ENCODE measurements at places on chromosomes 12 and 14. TPM values are rescaled to one million over a fixed set of nuclear protein-coding genes. Genes with fewer than 3 reads are reported as not detected.

DNA sequence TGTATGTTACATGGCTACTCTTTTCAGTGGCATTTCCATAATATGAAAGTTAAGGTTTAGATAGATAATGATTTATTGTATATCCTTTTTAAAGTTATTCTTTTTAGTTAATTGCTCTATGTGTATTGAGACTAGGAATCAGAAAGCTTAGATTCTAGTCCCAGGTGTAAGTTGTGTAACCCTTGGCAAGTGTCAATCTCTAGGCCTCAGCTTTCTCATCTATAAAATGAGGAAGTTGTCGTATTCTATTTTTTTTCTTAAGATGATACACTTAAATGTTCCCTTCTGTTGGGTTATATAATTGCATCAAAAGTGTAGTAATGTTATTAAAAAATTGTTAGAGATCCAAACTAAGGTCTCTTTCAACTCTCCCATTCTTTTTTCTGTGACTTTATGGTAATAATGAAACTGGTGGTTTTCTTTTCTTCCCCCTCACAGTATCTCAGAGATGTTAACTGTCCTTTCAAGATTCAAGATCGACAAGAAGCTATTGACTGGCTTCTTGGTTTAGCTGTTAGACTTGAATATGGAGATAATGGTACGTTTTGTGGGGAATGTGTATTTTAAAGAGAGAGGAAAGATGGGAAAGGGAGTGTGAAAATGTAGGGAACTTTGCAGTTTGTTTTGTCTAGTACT, 4.1 kb downstream of the RTRAF start:
- no peak for DNase-seq

- DNase-seq: no peak
Measured at GRCh38 chr14:35402323-35403113, 2.0 kb downstream of the NFKBIA start.

CLEC12A gene
- not detected for total RNA-seq

- no peak for DNase-seq
Measured at GRCh38 chr14:70999117-70999516, 91.9 kb downstream of the PCNX1 start.
